Skin of body (tissue), 3 donors: ENCODE measurements at places on chromosomes 12 and 14.

- DNase-seq: no peak
Observed at GRCh38 chr12:19910681-19911080, 457.7 kb upstream of the PDE3A start.

DNA sequence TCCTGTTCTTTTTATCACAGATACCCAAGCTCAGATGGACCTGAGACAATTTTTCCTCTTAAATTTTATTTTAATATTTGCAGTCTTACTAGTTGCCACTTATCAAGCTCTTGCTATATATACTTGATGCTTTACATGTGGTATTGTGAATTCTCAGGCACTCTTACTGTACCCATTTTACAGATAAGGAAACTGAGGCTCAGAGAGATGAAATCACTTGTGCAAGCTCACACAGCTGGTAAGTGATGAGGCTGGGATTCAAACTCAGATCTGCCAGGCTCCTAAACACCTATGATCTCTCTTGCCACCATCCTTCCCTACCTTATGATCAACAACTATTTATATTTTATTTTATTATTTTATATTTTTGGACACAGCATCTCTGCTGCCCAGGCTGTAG, 133.0 kb upstream of the LHX5 start:
- no peak for DNase-seq

DNA sequence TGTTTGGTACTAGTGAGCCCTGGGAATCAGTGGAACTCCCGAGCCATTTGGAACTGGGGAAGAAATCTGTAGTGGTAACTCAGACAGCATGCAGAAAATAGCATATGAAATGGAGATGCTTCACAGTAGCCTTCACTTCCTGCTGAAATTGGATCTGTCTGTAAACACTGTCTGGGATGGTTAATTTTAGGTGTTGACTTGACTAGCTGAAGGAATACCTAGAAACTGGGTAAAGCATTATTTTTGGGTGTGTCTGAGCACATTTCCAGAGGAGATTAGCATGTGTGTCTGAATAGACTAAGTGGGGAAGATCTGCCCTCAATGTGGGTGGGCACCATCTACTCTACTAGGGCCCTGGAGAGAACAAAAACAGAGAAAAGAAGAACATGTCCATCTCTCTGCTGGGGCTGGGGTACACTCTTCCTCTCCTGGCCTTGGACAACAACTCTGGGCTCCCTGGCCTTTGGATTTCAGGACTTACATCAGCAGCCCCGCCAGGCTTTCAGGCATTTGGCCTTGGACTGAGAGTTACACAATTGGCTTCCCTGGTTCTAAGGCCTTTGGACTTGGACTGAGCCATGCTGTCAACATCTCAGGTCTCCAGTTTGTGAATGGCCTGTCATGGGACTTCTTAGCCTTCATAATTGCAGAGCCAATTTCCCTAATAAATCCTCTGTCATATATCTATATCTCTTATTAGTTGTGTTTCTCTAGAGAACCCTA, 14.0 kb upstream of the CRADD start:
- DNase-seq: no peak

- no peak for DNase-seq
Observed at GRCh38 chr12:131221061-131221956, 267.6 kb downstream of the ADGRD1 start.

DNA sequence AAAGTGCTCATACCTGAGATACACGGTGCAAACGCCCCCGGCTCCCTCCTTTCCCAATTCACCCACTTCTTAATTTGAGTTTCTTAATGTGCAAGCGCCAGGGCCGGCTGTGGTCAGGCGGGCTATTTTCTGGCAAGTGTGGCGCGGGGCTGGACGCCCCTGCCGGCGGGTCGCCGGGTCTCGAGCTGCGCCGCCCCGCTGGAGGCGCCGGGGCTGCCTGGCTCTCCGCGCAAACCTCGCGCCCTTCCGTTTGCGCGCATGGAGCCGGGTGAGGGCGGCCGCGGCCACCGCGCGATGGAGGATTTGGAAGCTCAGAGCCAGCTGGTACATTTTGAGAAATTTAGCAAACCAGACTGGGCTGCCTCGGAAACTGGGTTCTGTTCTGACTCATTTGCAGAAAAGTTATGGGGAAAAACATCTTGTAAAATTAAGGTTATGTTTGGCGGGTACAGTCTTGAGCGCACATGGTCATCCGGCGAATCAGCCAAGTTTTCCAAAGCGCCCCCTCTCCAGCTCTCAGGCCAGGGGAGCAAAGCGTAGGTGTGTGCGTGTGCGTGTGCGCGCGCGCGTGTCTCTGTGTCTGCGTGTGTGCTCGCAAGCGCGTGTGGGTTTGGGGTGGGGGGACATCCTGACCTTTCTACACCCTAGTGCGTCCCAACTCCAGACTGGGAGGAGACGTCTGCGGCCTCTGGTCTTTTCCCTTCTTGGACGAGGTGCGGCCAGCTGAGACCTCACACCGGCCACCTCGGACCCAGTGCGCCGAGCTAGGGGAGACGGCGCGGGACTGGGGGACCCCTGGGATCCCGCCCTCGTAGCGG, 6.5 kb upstream of the OTX2 start:
- DNase-seq: no peak

DNA sequence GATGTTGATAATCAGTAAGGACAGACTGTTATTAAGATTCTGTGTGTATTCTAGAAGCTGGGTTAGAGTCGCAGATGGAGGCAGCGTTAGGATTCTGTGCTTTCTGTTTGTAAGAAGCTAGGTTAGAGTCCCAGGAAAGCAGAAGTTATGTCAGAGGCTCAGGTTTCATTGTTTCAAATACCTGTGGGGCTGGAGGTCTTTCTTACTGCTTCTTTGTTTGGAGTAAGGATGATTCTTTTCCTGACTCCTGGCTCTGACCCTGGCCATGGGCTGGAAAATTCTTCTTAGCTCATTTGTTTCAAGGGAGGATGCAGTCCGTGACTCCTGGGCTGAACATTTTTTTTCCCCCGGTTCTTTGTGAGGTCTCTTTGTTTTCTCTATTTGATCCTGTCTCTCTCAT, 5.2 kb downstream of the MUCL1 start:
- no peak for DNase-seq

DNA sequence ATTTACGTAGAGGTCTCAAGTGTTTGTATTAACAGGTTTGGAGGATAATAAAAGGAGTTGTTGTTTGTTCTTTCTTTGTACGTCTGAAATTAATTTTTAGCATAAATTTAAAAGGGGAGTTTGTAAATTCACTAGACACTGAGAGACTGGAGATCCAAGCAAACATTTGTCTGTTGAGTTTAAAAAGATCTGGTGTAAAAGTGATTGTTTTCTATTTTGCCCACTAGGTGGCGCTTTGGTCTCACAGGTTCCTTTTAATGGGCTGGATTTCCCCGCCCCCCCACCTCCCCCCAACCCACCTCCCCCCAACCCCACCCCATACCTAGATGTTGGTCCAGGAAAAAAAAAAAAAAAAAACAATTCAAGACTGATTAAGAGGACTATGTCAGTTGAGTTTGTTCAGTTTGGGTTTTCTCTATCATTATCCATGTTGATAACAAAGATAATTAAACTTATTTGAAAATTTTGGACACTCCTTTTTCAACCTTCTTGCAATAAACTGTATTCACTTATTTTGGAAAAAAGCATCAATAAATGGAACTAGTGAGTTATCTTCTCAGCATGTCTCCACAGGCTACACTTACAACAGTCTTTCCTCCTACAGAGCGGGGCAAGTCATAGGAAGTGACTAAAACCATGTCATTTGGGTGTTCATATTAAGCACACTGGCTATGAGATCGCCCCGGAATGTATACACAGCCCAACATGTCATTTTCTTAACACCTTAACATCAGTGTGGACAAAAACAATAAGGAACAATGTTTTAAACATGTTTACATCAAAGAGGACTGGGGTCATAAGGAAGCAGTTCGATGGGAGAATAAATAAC, 841.1 kb downstream of the NRXN3 start:
- DNase-seq: no peak

DNA sequence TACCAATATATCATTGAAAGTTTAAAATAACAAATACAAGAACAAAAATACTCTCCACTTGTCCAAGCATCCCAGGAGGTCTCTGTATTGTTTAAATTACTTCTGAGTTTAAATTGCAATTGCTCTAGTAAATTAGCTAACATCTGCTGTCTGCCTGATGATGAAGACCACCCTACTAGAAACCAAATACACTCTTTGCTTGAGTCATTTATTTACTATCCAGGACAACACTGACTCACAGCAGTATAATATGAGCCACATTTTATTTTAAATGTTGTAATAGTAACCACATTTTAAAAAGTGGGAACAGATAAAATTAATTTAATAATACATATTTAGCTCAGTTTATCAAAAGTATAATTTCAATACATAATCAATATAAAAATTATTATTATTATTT, 62.9 kb upstream of the EEA1 start:
- peak; percentile 39 for DNase-seq

DNA sequence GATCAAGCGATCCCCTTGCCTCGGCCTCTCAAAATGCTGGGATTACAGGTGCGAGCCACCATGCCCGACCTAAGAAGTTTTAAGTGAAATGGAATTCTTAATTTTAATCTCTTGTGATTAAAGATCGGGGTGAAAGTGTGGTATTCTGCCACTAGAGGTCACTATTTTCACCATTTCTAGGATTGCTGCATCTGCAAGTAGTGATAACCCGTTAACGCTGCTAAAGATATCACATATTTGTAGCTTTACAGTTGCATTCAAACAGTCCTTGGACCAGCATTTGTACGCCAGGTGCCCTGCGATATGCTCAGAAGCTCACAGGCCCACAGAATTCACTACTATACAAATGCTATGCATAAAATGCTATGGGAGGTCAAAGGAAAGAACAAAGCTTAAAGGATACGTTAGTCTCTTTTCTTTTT, 19.3 kb downstream of the CCDC62 start:
- DNase-seq: peak; percentile 16

GRCh38 chr14:55762595-55763232, 182.7 kb downstream of the KTN1 start:
- no peak for DNase-seq

- no peak for DNase-seq
Observed at GRCh38 chr12:40261937-40262336, 37.1 kb downstream of the LRRK2 start.

DNA sequence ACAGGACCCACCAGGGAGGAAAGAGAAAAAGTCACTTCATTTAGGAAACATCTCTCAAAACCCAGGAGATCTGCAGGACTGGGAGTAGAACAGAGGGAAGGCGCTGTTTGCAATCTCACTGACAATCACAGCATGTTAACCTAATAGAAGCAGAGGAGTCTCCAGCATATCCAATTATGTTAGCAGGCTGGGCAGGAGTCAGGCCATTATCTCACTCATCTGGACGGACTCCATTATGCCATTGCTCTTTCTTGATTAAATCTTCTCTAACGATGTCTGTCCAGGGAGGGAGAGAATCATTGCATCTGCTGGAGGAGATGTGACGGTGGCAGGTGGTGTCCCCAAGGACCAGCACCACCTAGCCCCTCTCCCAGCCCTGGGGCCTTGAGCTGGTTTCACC, 203.8 kb upstream of the SFSWAP start:
- no peak for DNase-seq

DNA sequence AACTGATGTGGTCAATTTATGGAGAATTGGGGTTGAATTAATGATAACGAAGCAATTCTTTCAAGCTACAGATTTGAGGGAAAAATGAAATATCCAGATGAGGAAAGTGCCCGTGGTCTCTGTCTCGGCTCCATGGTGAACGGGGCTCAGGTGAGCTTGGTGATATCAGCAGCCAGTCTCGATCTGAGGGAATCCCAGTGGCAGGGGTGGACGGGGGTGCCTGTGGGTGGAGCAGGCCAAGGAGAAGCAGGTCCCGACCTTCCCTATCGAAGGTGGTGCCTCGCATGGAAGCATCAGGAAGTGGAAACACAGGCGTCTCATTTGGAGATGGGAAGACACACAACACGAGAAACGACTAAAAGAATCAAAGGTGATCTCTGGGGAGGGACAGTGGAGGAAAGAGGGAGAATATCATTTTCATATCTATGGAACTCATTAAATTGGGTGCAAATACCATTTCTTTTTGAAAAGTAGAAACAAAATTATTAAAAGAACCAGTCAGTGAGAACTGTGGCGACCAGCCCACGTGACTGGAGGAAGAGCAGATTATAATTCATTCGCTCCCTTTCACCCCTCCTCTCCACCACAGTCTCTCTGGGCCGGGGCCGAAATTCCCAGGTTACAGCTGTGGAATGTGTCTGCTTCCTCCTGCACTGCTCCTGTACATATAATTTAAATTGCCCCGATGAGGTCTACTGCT, 354.3 kb upstream of the SFSWAP start:
- DNase-seq: no peak
